Glomerular endothelial cell (primary cell): ENCODE measurements at places on chromosomes 6 and 20. TPM values are rescaled to one million over a fixed set of nuclear protein-coding genes. Genes with fewer than 3 reads are reported as not detected.

TCF15 gene
- total RNA-seq, result 13.0 and 20.4 TPM in 2 replicates

NMBR gene
- total RNA-seq, result not detected in 2 replicates

LY6G6C gene
- not detected in 2 replicates for total RNA-seq

MMP24OS gene
- 24.0 and 31.4 TPM in 2 replicates for total RNA-seq

NQO2 gene
- 21.6 and 22.1 TPM in 2 replicates for total RNA-seq

PERP gene
- 42.8 and 58.1 TPM in 2 replicates for total RNA-seq

BPI gene
- total RNA-seq, result not detected in 2 replicates

SYCP2 gene
- total RNA-seq, result 0.05 and 0.23 TPM in 2 replicates

MAS1 gene
- not detected in 2 replicates for total RNA-seq

GLP1R gene
- not detected in 2 replicates for total RNA-seq

CFAP61 gene
- not detected in 2 replicates for total RNA-seq

OPRM1 gene
- total RNA-seq, result not detected in 2 replicates

C20orf204 gene
- total RNA-seq, result 1.2 and 6.8 TPM in 2 replicates

ELOVL2 gene
- total RNA-seq, result not detected in 2 replicates

LY6G6F gene
- not detected in 2 replicates for total RNA-seq

TRAM2 gene
- 92.5 and 99.0 TPM in 2 replicates for total RNA-seq

ARMH2 gene
- not detected in 2 replicates for total RNA-seq

AURKA gene
- 14.8 and 15.4 TPM in 2 replicates for total RNA-seq

CNBD2 gene
- total RNA-seq, result 2.6 and 8.4 TPM in 2 replicates

SRSF12 gene
- 0.18 and 0.44 TPM in 2 replicates for total RNA-seq

BPIFB1 gene
- not detected in 2 replicates for total RNA-seq

PNLDC1 gene
- not detected in 2 replicates for total RNA-seq

C4B gene
- 1.1 and 1.3 TPM in 2 replicates for total RNA-seq

CYP21A2 gene
- not detected in 2 replicates for total RNA-seq

C6orf15 gene
- not detected in 2 replicates for total RNA-seq

HLA-DRA gene
- total RNA-seq, result 0.41 TPM in 1 of 2 replicates, not detected in the other

SERPINB6 gene
- total RNA-seq, result 202 and 219 TPM in 2 replicates

DEFB112 gene
- total RNA-seq, result not detected in 2 replicates

DEFB124 gene
- total RNA-seq, result not detected in 2 replicates

TP53TG5 gene
- total RNA-seq, result not detected in 2 replicates

ZBTB46 gene
- 6.7 and 11.7 TPM in 2 replicates for total RNA-seq

JPH2 gene
- 0.58 and 1.5 TPM in 2 replicates for total RNA-seq

TFAP2D gene
- not detected in 2 replicates for total RNA-seq

RAET1L gene
- total RNA-seq, result not detected in 2 replicates

HIVEP2 gene
- total RNA-seq, result 9.9 and 16.4 TPM in 2 replicates

CGA gene
- total RNA-seq, result not detected in 2 replicates

CST9L gene
- total RNA-seq, result not detected in 2 replicates

COL19A1 gene
- not detected in 2 replicates for total RNA-seq

CRISP3 gene
- not detected in 2 replicates for total RNA-seq

MPIG6B gene
- not detected in 2 replicates for total RNA-seq

TLDC2 gene
- not detected in 2 replicates for total RNA-seq

ARFGEF3 gene
- total RNA-seq, result 4.5 and 5.1 TPM in 2 replicates

PNPLA1 gene
- total RNA-seq, result not detected in 2 replicates

CYP24A1 gene
- not detected in 2 replicates for total RNA-seq

MACROD2 gene
- 0.58 and 0.76 TPM in 2 replicates for total RNA-seq

KHDC1 gene
- total RNA-seq, result 2.2 and 2.9 TPM in 2 replicates

DYNLT1 gene
- 143 and 193 TPM in 2 replicates for total RNA-seq

HSD17B8 gene
- total RNA-seq, result 4.0 and 8.0 TPM in 2 replicates

ZNF311 gene
- 0.05 and 0.70 TPM in 2 replicates for total RNA-seq

MYLK2 gene
- 2.9 and 4.1 TPM in 2 replicates for total RNA-seq

RBBP8NL gene
- total RNA-seq, result not detected in 2 replicates

FRK gene
- total RNA-seq, result 0.06 and 0.53 TPM in 2 replicates

TMEM244 gene
- total RNA-seq, result not detected in 2 replicates

SLC18B1 gene
- total RNA-seq, result 14.3 and 21.1 TPM in 2 replicates

FOXC1 gene
- total RNA-seq, result 5.8 and 7.9 TPM in 2 replicates
